ENCODE measurements at places on chromosomes 6 and 20. TPM values are rescaled to one million over a fixed set of nuclear protein-coding genes. Genes with fewer than 3 reads are reported as not detected.

GRCh38 chr6:37115236-37115895 is 54.6 kb upstream of the PIM1 start:
- no peaks in the 10 kb centered on the region for H3K4me1 ChIP-seq
- no peak for DNase-seq
- no peaks in the 10 kb centered on the region for H3K27me3 ChIP-seq
- H3K27ac ChIP-seq: no peak overlapping the region

PPDPF gene
- 149 TPM for total RNA-seq

- no peaks in the 10 kb centered on the region for H3K27me3 ChIP-seq
- H3K36me3 ChIP-seq: peaks cover 51% of the 10 kb centered on the region
- no peak overlapping the region for H3K27ac ChIP-seq
- no peak for DNase-seq
Observed at GRCh38 chr20:44513871-44514270, 8.0 kb downstream of the SERINC3 start.

- H3K27ac ChIP-seq: no peak overlapping the region
- DNase-seq: no peak
- no peak overlapping the region for H3K4me3 ChIP-seq
- no peaks in the 10 kb centered on the region for H3K4me1 ChIP-seq
- H3K27me3 ChIP-seq: no peaks in the 10 kb centered on the region
Observed at GRCh38 chr6:145189836-145190235, 545.5 kb downstream of the EPM2A start.

- H3K4me1 ChIP-seq: no peaks in the 10 kb centered on the region
- H3K27ac ChIP-seq: no peak overlapping the region
- DNase-seq: no peak
Observed at GRCh38 chr6:79127660-79128059, 49.6 kb upstream of the PHIP start.
